CD8-positive, alpha-beta memory T cell (primary cell): ENCODE measurements at places on chromosomes 4 and X.

- H3K4me1 ChIP-seq, result no peaks in the 10 kb centered on the region
- H3K36me3 ChIP-seq, result no peaks in the 10 kb centered on the region
- no peak for DNase-seq
These were observed 18.5 kb downstream of the LRRC66 start for GRCh38 chr4:52001616-52002015.

DNA sequence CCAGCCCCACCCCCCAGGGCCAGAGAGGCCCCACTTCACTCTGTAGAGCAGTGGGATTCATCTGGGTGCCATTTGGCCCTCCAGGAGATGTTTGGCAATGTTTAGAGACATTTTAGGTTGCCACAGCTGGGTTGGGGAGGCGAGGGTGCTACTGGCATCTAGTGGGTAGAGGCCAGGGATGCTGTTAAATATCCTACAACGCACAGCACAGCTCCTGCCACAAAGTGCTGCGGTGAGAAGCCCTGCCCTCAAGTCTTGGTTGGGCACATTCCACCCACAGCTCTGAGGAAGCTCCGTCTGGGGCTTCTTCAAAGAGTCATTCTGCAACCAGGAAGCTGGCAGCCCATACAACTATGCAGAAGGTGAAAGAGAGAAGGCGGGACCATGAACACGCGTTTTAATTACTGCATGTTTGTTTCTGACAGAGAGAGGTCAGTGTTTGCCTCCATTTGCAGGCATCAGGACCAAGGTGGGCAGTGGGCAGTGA, 48.1 kb upstream of the FAM9C start:
- peak overlapping the region; percentile 65 for H3K27ac ChIP-seq
- H3K4me1 ChIP-seq, result peaks cover 88% of the 10 kb centered on the region
- no peaks in the 10 kb centered on the region for H3K27me3 ChIP-seq
- peak; percentile 83 for DNase-seq
- no peaks in the 10 kb centered on the region for H3K36me3 ChIP-seq

GRCh38 chrX:19496711-19497110, 18.6 kb downstream of the MAP3K15 start:
- H3K27me3 ChIP-seq, result no peaks in the 10 kb centered on the region
- H3K4me1 ChIP-seq, result no peaks in the 10 kb centered on the region
- no peak overlapping the region for H3K27ac ChIP-seq

DNA sequence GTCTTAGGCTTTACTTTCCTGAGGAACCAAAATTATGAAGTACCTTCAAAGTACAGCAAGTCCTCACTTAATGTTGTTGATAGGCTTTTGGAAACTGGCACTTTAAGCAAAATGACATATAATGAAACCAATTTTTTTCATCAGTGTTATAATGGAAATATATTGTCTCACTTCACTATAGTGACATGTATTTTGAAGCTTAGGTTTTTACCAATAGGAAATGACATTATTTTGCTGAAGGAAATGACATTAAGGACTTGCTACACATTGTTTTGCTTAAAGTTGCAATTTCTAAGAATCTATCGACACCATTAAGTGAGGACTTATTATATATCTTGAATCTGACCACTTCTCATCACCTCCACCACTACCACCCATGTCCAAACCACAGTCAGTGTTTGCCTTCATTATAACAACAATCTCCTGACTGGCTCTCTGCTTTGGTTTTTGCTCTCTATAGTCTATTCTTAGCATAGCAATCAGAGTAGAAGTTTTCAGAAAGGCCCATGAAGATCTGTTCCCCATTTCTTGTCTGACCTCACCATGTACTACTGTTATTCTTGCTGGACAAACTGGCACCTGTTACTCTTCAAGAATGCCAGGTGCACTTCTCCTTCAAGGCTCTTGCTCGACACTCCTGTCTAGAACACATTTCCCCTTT, 311.2 kb downstream of the BMPR1B start:
- no peaks in the 10 kb centered on the region for H3K36me3 ChIP-seq
- no peaks in the 10 kb centered on the region for H3K27me3 ChIP-seq
- no peak overlapping the region for H3K27ac ChIP-seq
- H3K4me3 ChIP-seq, result no peak overlapping the region

DNA sequence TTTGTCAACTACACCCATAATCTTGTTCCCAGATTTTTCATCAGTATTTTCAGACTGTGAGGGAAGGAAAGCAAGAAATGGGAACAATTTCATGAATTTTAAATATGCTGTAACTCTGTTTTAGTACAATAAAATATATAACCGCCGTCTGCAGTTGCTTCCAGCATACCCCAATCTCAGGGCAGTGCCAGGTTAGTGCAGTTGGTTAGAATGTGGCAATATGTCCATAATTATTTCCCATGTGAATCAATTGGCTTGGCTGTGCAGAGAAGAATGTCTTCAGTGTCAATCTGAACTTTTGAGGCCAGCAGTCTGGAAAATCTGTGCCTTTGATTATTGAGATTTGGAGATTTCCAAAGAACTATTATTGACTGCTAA, 5.0 kb upstream of the MMAA start:
- H3K4me1 ChIP-seq, result peaks cover 8% of the 10 kb centered on the region
- H3K4me3 ChIP-seq, result no peak overlapping the region
- no peaks in the 10 kb centered on the region for H3K27me3 ChIP-seq
- H3K36me3 ChIP-seq, result no peaks in the 10 kb centered on the region
- no peak overlapping the region for H3K27ac ChIP-seq
- DNase-seq, result no peak

GRCh38 chr4:6892190-6892908, 17.3 kb upstream of the TBC1D14 start:
- no peaks in the 10 kb centered on the region for H3K27me3 ChIP-seq
- no peak for DNase-seq
- peaks cover 24% of the 10 kb centered on the region for H3K4me1 ChIP-seq

DNA sequence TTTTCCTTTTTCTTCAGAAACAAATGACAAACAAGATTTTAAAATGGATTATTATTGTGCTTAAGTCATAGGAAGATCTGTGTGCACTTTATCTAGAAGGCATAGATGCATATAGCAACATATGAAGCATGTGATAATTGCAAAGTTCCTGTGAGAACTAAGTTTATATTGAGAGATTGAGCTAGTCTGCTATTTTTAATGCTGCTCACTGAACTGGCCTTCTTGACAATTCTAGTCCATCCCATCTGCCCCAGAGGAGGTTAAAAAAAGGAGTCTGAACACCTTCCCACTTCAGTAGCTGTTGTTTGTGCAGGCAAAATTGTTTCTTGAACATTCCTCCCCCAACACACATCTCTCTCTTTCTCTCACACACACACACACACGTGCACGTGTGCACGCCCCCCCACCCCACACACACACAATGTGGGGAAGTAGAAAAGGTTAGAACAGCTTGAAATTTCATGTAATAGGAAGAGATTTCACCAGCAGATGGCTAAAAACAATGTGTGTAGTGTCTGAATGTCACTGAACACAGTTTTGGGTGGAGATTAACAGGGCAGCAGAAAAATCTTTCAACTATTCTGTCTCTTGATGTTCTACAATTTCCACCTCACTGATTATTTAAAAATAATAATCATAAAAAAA, 108.0 kb downstream of the GPM6A start:
- no peaks in the 10 kb centered on the region for H3K4me1 ChIP-seq
- no peaks in the 10 kb centered on the region for H3K36me3 ChIP-seq

DNA sequence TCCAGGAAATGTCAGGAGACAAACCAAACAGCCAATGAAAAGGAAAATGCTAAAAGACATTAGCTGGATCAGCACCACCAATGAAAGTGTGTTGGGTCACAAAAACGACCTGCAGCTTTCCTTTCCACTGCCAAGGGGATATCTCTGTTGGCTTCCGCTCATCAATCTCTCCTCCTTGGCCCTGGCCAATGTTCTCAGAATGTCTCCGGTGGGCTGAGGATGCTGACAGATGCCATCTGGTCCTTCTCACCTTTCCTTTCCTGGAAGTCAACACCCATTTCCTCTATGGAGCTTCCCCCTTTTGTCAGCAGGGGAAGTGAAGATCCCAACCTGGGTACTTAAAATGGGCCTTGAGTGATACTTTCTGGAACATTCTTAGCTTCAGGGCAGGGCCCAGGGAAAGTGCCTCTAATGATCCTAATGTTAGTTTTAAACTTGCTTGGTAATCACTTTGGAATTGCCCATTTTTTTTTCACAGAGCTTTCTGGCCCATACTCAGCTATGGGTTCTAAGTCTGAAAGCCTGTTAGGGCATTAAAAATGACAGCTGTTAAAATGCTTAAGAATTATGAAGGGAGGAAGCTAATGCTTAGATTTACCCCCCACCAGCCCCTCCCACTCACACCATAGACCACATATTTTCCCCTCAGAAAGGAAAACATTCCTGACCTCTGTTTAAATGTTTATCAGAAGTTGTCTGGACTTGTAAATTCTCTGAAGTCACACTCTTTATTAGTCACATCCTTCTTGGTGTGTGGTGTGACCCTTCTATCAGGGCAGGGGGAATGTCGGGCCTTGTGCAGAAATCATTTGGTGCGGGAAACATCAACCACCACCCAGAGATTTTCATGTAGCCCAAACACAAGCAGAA, 29.2 kb downstream of the IGFBP7 start:
- no peak overlapping the region for H3K4me3 ChIP-seq
- no peaks in the 10 kb centered on the region for H3K4me1 ChIP-seq
- no peaks in the 10 kb centered on the region for H3K36me3 ChIP-seq
- no peak overlapping the region for H3K27ac ChIP-seq
- no peak for DNase-seq

GRCh38 chrX:68683580-68683979, 36.1 kb downstream of the STARD8 start:
- no peaks in the 10 kb centered on the region for H3K4me1 ChIP-seq
- H3K4me3 ChIP-seq, result no peak overlapping the region
- no peak for DNase-seq
- H3K36me3 ChIP-seq, result no peaks in the 10 kb centered on the region
- no peak overlapping the region for H3K27ac ChIP-seq

DNA sequence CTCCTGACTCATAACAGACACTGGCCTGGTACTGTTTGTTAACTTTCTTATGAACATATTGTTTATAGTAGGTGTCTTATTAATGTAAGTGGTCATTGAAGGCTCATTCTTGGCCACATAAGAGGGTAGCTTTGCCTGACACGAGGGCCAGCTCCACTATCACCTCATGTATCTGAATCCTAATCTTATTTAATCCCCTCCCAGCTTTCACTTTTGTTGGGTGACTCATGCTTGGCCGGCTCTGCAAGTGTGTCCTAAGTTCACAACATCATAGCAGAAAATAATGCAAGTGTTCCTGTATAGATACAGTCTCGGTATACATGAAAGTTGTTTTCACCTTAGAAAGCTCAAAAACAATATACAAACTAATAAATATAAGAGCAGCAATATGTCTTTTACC, 283.8 kb downstream of the IQCM start:
- H3K4me1 ChIP-seq, result no peaks in the 10 kb centered on the region
- no peak for DNase-seq
- H3K36me3 ChIP-seq, result no peaks in the 10 kb centered on the region
- no peak overlapping the region for H3K4me3 ChIP-seq
- no peak overlapping the region for H3K27ac ChIP-seq

DNA sequence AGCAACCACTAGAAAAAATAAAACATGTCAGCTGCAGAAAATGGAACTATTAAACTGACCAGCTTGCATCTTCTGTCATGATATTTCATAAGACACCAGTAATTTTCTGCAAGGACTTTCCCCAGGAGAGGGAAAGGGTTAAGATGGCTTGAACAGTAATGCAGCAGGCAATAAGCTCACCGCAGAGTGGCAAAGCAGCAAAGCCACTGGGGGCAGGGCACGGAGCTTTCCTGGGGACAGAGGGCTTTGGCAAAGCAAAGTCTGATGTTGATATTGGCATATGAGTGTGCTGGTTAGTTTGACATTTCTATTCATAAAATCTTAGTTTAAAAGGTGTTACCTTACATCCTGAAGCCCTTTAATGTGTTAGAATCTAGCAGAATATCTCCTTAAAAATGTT, 55.1 kb upstream of the NAP1L5 start:
- no peak overlapping the region for H3K27ac ChIP-seq
- H3K36me3 ChIP-seq, result peaks cover 18% of the 10 kb centered on the region
- no peak overlapping the region for H3K4me3 ChIP-seq
- DNase-seq, result no peak
- H3K27me3 ChIP-seq, result no peaks in the 10 kb centered on the region

DNA sequence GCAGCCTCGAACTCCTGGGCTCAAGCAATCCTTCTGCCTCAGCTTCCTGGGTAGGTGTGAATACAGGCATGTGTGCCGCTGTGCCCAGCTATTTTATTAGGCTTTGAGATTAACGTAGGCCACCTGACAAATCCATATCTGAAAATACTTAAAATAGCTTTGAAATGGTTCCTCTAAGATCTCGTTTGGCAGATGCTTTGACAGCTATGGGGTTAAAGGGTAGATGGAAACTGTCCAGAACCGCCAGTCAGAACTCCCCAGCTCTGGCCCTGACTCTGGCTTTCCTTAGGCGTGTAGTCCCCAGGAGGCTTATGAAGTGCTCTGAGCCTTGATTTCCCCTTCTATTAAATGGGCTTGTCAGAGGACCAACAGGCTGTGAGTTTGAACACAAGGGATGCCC, 32.8 kb upstream of the STIM2 start:
- no peaks in the 10 kb centered on the region for H3K36me3 ChIP-seq
- H3K4me3 ChIP-seq, result no peak overlapping the region
- no peaks in the 10 kb centered on the region for H3K27me3 ChIP-seq
- no peak for DNase-seq
- H3K4me1 ChIP-seq, result peaks cover 5% of the 10 kb centered on the region

DNA sequence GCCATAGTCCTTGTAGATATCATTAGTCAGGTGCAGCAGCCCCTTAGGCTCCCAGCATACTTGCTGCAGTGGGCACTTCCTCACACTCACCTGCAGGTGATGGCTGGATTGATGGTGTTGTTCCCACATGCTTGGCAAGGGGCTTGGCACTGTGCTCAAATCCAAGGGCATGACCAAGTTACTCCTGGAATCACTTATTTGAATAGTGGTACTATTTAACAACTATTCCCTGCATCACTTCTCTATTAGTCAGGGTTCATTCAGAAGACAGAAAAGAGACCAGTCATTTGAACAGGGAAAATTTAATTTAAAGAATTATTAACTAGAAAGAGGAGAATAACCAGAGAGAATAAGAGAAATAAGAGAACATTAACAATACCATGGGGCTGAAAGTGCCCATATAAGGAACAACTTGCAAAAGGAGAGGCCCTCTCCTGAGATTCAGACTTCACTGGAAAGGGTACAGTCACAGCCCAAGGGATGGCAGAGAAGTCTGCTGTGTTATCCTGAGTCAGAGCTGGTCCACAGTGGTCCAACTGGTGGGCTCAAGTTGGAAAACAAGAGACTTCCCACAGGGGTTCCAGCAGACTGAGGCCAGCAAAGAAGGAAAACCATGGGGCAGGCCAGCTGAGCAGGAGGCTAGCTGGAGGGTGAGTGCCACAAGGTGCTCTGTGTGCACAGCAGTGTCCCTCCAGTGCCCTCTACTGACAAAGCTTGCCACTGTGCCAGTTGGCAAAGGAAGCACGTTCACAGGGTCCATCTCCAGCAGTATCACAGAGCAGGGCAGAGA, 9.8 kb downstream of the SPP1 start:
- no peak overlapping the region for H3K4me3 ChIP-seq
- no peaks in the 10 kb centered on the region for H3K27me3 ChIP-seq
- H3K27ac ChIP-seq, result no peak overlapping the region
- no peaks in the 10 kb centered on the region for H3K4me1 ChIP-seq
- no peaks in the 10 kb centered on the region for H3K36me3 ChIP-seq

GRCh38 chr4:55330241-55330640, 15.8 kb upstream of the SRD5A3 start:
- no peak overlapping the region for H3K27ac ChIP-seq
- H3K27me3 ChIP-seq, result no peaks in the 10 kb centered on the region

GRCh38 chr4:121784975-121785374, 16.1 kb upstream of the EXOSC9 start:
- no peak for DNase-seq
- H3K4me3 ChIP-seq, result no peak overlapping the region
- no peak overlapping the region for H3K27ac ChIP-seq
- no peaks in the 10 kb centered on the region for H3K4me1 ChIP-seq
- H3K27me3 ChIP-seq, result no peaks in the 10 kb centered on the region

GRCh38 chrX:18955676-18956075, 28.2 kb downstream of the PHKA2 start:
- peaks cover 4% of the 10 kb centered on the region for H3K36me3 ChIP-seq
- DNase-seq, result no peak
- no peak overlapping the region for H3K4me3 ChIP-seq
- no peak overlapping the region for H3K27ac ChIP-seq
- H3K27me3 ChIP-seq, result no peaks in the 10 kb centered on the region
